Femur (tissue), 1 donor: ENCODE measurements at places on chromosomes 3 and 15.

GRCh38 chr3:5677555-5677954 lies 490.0 kb downstream of the EDEM1 start:
- DNase-seq = no peak

GRCh38 chr3:76267851-76268380 lies 482.6 kb upstream of the ZNF717 start:
- no peak for DNase-seq

- no peak for DNase-seq
Measured at GRCh38 chr3:83928903-83929302, 1029.9 kb upstream of the CADM2 start.

- no peak for DNase-seq
Measured at GRCh38 chr3:169624533-169624972, 39.0 kb downstream of the MECOM start.

DNA sequence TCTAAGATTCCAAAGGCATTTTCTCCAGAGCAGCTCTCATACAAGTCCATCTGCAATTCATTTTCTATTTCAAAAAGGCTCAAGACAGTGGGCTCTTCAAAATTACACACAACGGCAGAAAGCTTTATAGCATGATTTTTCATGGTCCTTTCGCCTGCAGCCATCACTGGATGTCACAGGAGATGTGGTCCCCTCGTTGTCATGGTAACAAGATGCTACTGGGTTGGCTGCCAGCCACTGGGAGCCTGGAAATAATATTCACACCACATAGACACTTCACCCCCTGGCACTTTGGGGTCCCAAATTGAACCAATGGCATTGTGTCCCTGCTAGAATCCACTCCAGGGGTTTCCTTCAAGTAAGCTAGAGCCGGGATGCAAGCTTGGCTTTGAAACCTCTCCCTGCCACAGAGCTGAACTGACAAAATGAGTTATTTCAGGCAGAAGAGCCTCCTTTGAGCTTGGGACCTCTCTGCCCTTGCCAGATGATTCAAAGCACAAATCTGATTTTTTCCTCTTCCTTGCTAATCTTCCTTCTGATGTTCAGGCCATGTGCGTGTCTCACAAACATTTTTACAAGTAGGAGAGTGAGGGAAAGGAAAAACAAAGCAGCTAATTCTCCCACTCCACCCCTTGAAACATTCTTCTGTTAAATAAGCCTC lies 512.6 kb upstream of the ADAMTS9 start:
- DNase-seq = no peak

DNA sequence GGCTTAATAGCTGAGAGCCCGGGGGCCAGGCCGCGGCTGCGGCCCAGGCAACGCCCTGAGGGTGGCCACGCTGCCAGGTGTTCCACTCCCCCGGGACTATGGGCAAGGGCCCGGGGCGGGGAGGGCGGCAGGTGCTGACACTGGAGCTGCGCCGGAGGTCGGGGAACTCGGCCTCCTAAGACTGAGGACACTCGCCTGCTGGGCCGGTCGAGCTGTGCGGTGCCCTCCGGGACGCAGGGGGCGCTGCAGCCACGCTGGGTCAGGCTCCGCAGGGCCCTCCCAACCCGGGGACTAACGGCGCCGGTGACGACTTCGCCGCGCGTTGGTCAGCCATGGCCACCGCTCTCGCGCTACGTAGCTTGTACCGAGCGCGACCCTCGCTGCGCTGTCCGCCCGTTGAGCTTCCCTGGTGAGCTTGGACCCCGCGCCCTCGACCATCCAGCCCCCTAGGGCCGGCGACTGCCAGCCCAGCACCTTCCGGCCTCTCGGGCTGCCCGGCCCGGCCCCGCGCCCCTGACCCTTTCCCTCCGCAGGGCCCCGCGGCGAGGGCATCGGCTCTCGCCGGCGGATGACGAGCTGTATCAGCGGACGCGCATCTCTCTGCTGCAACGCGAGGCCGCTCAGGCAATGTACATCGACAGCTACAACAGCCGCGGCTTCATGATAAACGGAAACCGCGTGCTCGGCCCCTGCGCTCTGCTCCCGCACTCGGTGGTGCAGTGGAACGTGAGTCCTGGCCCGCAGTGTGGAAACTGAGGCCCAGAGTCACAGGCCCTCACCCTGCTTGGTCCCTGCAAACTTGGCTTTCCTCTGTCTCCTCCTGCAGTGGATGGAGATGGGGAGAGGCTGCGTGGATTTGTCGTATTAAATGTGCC lies at the start of gene NDUFAF3:
TSS of gene NDUFAF3 (plus strand) at position 309 of the 875 bp plus-strand sequence. CDS start at position 333, 24 bp downstream.
- DNase-seq = peak; percentile 96
